H9 (cell line): ENCODE measurements at places on chromosomes 12 and 14. TPM values are rescaled to one million over a fixed set of nuclear protein-coding genes. Genes with fewer than 3 reads are reported as not detected.

GRCh38 chr14:51139121-51139681 lies 44.3 kb upstream of the TRIM9 start:
- H3K36me3 ChIP-seq = peaks cover 32% of the 10 kb centered on the region
- H3K4me3 ChIP-seq = no peak overlapping the region
- H3K27me3 ChIP-seq = no peaks in the 10 kb centered on the region
- H3K4me1 ChIP-seq = no peaks in the 10 kb centered on the region
- H3K27ac ChIP-seq = no peak overlapping the region

DNA sequence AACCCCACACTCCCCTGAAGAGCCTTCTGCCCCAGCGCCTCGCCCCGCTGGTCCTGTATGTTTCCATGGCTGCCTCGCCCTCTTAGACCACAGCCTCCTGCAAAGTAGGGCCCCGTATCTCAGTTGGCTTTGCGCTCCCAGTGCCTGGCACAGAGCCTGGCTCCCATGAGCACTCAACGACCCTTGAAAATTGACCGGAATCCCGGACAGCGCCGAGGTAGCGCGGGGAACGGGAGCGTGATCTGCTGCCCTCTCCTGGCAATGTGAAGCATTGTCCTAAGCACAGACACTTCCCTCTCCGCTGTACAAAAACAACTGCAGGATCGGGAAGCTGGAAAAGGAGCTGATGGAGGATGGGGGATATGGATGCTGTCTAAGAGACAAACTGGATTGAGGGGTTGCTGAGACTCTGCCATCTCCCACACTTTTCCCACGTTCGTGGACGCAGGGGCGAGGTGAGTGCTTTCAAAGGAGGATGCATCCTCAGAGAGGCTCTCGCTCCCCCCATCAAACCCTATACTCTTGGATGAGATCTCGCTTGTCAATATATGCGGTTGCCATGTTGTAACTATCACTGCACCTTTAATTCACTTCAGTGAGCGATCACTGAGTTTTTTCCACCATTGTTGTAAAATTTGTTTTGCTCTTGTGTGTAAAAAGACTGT lies 10.7 kb upstream of the FKBP4 start:
- H3K27me3 ChIP-seq = no peaks in the 10 kb centered on the region
- peak; percentile 88 for DNase-seq
- H3K4me1 ChIP-seq = peaks cover 3% of the 10 kb centered on the region; the same call in 1 of the 2 replicates
- no peaks in the 10 kb centered on the region for H3K36me3 ChIP-seq
- no peak overlapping the region for H3K27ac ChIP-seq

The AQP6 gene
- total RNA-seq = 0.09 and 0.11 TPM in 2 replicates

GRCh38 chr14:59360923-59361794 lies 104.0 kb downstream of the GPR135 start:
- H3K4me3 ChIP-seq = no peak overlapping the region
- H3K27me3 ChIP-seq = no peaks in the 10 kb centered on the region
- no peak for DNase-seq
- no peaks in the 10 kb centered on the region; the same call in 2 of the 3 replicates for H3K36me3 ChIP-seq
- no peak overlapping the region for H3K27ac ChIP-seq
- H3K4me1 ChIP-seq = no peaks in the 10 kb centered on the region; the same call in none of the 2 replicates

DNA sequence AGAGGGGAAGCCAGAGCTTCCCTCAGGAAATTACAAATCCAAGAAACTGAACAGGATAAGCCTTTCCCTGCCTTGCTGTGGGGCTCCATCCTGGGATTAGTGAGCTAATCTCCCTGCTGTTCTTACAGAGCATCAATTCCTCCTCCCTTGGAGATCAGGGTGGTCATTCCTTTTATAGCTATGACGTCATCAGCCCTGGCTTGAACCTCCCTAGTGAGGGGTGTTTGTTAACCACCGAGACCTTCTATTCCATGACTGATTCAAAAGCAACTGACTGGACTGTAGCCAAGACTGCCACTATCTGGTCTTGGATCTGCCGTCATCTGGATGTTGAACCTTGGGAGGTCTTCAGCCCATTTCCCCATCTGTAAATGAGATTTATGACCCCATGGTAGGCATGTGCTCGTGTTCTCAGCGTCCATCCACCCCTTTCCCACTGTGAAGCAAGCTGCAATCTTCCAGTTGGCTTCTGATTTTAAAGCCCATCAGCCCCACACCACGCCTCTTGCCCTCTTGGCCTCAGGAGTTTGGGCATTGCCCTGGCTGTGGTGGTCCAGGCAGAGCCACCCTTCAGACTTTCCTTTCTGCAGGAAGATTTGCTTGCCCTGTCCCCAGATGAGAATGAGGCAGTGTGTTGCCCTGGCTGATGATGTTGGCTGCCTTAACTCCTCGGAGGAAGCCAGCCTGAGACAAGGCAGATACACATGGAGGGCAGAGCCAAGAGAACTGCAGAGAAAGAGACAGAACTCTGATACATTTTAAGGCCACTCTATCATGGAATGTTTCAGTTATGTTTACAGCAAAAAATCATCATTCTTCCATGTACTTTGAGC lies 59.6 kb upstream of the ACTN1 start:
- H3K36me3 ChIP-seq = no peaks in the 10 kb centered on the region
- no peak overlapping the region for H3K4me3 ChIP-seq
- H3K27me3 ChIP-seq = no peaks in the 10 kb centered on the region
- no peak for DNase-seq
- peaks cover 12% of the 10 kb centered on the region; the same call in 1 of the 2 replicates for H3K4me1 ChIP-seq

- no peak for DNase-seq
- no peak overlapping the region for H3K4me3 ChIP-seq
- H3K27me3 ChIP-seq = no peaks in the 10 kb centered on the region
- no peak overlapping the region for H3K27ac ChIP-seq
- H3K36me3 ChIP-seq = no peaks in the 10 kb centered on the region
Observed at GRCh38 chr12:92288561-92288960, 142.9 kb upstream of the BTG1 start.

- H3K27me3 ChIP-seq = no peaks in the 10 kb centered on the region
- DNase-seq = peak; percentile 18
- no peak overlapping the region for H3K4me3 ChIP-seq
- H3K36me3 ChIP-seq = peaks cover 4% of the 10 kb centered on the region; the same call in 1 of the 2 replicates
- no peaks in the 10 kb centered on the region for H3K4me1 ChIP-seq
Observed at GRCh38 chr12:31018106-31018789, 55.4 kb upstream of the DDX11 start.

DNA sequence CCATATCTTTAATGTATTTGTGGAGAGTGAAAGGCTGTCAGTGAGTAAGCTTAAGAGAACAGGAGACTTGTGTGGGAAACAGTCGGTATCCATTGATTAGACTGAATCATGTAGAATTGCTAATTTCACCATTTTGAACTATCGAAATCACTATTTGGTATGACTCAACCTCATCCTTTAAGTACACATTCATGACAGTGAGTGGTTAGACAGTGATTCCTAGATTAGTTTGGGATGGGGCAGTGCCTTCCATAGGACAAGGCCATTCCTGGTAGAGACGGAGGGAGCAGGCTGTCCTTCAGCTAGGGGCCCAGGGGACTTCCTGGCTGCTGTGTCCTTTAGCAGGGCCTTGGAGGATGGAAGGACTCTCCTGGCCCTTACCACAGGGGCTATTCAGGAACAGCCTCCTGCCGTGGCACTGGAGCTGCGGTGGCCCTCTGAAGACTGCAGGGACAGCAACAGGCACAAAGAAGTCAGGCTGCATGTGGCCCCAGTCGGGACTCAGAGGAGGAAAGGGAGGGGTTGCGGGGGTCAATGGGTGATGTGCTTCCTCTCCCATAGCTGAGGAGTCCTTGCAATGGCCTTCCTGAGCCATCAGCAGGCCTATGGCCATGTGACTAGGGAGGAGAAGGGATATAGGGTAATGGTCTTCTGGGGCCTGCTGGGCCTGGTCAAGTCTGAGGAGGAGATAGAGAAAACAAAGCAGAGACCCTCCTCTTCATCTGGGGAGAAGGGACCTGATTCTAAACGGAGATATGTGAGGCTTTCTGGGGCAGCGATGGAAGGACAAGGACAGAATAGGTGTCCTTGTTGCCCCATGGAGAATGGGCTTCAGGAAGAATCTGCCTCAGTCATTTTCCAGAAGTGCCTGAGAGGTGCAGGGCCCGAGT lies 11.2 kb downstream of the SERPINA1 start:
- H3K36me3 ChIP-seq = no peaks in the 10 kb centered on the region
- H3K27ac ChIP-seq = no peak overlapping the region
- no peak for DNase-seq
- H3K27me3 ChIP-seq = no peaks in the 10 kb centered on the region

The CCDC177 gene
- total RNA-seq = 6.1 and 6.2 TPM in 2 replicates

DNA sequence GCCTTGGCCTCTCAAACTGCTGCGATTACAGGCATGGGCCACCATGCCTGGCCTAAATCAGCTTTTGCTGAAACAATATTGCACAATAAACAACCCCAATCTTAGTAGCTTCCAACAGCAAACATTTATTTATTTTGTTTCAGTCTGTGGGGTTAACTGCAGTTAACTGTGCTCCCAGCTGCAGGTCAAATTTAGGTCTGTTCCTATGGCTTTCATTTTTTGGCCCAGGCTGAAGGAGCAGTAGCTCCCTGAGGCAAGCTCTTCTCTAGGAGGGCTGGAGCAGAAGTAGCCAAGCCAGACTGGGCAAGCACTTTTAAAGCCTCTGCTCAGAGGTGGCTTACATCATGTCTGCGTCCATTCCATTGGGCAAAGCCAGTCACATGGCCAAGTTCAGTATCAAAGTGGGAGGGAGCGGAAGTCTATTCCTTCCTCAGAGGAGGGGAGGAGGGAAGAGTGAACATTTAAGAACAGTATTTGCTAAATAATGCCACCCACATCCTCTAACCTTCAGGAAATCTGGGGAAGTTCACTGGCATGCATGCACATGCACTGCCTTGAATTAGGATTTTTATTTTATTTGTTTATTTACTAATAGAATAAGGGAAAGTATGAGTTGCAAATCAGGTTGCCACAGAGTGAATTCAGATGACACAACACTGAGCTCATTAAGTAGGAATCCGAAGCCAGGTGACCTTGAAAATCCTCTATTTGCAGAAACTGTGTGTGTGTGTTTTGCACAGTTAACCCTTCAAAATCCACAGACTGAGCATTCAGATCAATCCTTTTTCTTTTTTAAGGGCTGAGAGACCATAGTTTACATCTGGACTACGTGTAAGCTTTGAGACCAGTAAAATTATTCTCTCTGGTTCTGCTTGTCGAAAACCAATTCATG lies 122.0 kb upstream of the SEL1L start:
- H3K36me3 ChIP-seq = no peaks in the 10 kb centered on the region
- H3K27ac ChIP-seq = no peak overlapping the region
- peak; percentile 37 for DNase-seq
- no peaks in the 10 kb centered on the region for H3K27me3 ChIP-seq

- no peaks in the 10 kb centered on the region for H3K4me1 ChIP-seq
- H3K36me3 ChIP-seq = no peaks in the 10 kb centered on the region
- H3K27me3 ChIP-seq = no peaks in the 10 kb centered on the region
- H3K4me3 ChIP-seq = no peak overlapping the region
Observed at GRCh38 chr14:92680781-92681650, 67.4 kb downstream of the LGMN start.

The NEUROD4 gene
- not detected in 2 replicates for total RNA-seq

The RNASE3 gene
- total RNA-seq = not detected in 2 replicates

DNA sequence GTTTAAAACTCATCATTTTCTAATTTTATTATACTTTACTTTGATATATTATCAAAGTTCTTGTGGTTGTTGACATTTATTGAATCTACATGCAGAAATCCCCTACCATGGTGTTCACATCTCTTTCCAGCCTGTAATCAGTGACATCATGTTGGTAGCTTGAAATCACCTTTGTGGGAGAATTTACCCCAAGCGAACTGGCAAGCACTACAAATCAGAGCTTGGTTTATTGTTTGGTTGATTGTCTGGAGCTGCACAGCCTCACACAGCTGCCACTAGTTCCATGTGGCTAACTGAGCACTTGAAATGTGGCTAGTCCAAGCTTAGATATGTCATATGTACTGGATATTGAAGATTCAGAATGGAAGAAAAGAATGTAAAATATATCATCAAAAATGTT lies 15.4 kb upstream of the KRT5 start:
- no peaks in the 10 kb centered on the region for H3K4me1 ChIP-seq
- no peaks in the 10 kb centered on the region for H3K36me3 ChIP-seq
- no peak overlapping the region for H3K27ac ChIP-seq
- no peak for DNase-seq
- H3K4me3 ChIP-seq = no peak overlapping the region

DNA sequence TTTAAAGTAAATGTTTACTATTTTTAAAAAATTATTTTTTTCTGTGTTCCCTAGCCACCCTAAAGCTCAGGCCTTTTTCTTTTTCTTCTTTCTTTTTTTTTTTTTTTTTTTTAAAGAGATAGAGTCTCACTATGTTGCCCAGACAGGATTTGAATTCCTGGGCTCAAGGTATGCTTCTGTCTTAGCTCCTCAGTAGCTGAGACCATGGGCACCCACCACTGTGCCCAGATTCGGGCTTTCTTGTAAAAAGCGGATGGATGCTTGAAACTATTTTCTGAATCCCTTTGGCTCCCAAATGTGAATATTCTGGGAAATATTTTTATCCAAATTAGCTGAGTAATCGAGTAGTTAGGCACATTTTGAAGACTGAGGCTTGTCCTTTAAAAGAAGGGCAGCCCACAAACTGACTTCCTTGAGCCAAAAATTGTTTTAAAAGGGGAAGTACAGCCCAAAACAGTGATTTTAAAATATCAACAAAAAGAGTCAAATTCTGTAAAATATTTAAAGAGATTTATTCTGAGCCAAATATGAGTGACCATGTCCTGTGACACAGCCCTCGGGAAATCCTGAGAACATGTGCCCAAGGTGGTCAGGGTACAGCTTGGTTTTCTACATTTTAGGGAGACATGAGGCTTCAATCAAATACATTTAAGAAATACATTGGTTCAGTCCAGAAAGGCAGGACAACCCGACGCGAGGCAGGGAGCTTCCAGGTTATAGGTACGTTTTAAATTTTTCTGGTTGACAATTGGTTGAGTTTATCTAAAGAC lies 28.8 kb upstream of the HIGD1C start:
- H3K4me3 ChIP-seq = peak overlapping the region; percentile 48
- peak overlapping the region; percentile 70 for H3K27ac ChIP-seq
- DNase-seq = no peak
- no peaks in the 10 kb centered on the region for H3K27me3 ChIP-seq
- peaks cover 4% of the 10 kb centered on the region; the same call in 1 of the 3 replicates for H3K36me3 ChIP-seq

The IKZF4 gene
- 13.0 and 13.9 TPM in 2 replicates for total RNA-seq

- H3K27me3 ChIP-seq = no peaks in the 10 kb centered on the region
- H3K4me1 ChIP-seq = no peaks in the 10 kb centered on the region
- H3K27ac ChIP-seq = no peak overlapping the region
- no peak overlapping the region for H3K4me3 ChIP-seq
- H3K36me3 ChIP-seq = peaks cover 70% of the 10 kb centered on the region
- DNase-seq = no peak
Observed at GRCh38 chr12:132075714-132076553, 68.2 kb downstream of the DDX51 start.
